Neural progenitor cell (in vitro differentiated cells): ENCODE measurements at places on chromosomes 1 and 21. TPM values are rescaled to one million over a fixed set of nuclear protein-coding genes. Genes with fewer than 3 reads are reported as not detected.

OR2T11 gene
- not detected in 2 replicates for total RNA-seq

DENND2D gene
- not detected in 2 replicates for total RNA-seq

MROH9 gene
- total RNA-seq: not detected in 2 replicates

LMX1A gene
- total RNA-seq: 6.6 and 8.7 TPM in 2 replicates

LCE1A gene
- not detected in 2 replicates for total RNA-seq

SLAMF9 gene
- total RNA-seq: not detected in 2 replicates

SIM2 gene
- not detected in 2 replicates for total RNA-seq

RGS16 gene
- total RNA-seq: 12.5 and 16.4 TPM in 2 replicates

HTR6 gene
- 0.25 TPM in 1 of 2 replicates, not detected in the other for total RNA-seq

PCSK9 gene
- 4.5 and 13.7 TPM in 2 replicates for total RNA-seq

PARP1 gene
- total RNA-seq: 237 and 345 TPM in 2 replicates
